ENCODE measurements at places on chromosomes 4 and X.

GRCh38 chrX:30278365-30278764, 30.8 kb downstream of the NR0B1 start:
- DNase-seq: no peak

- no peak for DNase-seq
Observed at GRCh38 chr4:8699479-8700145, 107.0 kb downstream of the CPZ start.

DNA sequence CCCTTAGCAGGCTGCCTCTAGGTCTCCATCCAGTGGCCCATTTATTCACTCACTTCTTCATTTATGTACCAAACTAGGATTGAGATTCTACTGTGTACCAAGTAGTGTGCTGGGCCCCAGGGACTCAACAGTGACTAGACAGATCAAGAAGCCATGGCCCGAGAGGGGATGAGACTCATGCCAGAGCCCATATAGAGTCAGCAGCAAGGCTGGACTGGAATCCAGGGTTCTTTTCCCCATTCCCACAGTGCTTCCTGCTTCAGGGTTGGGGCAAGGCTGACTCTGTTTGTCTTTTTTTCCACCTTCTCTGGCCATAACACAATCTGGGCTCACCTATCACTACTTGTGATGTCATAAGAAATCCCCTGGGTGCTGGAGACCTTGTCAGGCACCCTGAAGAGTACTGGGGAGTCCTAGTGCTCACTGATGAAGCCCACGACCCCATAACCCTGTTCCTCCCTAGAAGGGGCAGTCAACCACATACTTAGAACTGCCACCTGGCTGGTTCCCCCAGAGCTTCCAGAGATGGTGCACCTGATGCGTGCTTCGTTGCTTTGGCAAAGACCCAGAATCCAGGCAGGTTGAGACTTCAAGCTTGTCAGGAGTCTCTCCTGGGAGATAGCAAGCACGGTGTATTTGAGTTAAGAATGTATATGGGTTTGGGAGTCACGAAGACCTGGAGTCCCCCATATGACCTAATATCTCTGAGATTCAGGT, 6.2 kb downstream of the RTL5 start:
- no peak for DNase-seq

DNA sequence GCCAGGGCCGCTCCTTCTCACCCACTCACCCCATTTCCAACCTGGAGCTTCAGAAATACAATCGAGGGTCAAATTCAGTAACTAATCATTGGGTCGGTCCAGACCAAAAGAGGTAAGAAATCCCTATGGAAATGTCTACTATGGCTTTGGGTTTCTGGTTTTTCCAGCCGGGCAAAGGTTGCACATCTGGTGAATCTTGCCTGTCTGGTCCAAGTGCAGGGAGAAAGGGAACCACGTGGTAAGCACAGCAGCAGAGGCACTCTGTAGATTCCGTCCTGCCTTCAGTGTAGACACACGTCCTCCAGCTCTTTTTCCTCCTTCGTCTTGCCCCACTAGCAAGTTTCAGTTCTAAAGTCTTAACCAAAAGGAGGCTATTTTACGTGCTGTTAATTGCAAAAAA, 218.0 kb upstream of the JADE1 start:
- DNase-seq: no peak

DNA sequence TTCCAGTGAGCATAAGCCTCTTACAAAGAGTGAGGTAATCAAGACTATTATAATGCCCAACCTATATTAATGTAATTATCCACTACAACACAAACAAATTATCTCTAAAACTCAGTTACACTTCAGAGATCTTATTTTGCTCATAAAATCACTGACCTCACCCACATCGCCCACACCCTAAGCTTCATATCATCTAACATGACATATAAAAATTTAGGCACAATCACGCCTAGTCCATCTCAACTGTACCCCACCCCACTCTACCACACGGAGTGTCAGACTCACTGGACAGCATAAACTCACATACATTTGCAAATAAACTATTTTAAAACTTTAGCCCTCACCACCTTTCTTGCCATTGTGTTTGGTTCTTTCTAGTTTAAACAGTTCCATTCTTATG, 252.4 kb downstream of the PCDH7 start:
- no peak for DNase-seq

DNA sequence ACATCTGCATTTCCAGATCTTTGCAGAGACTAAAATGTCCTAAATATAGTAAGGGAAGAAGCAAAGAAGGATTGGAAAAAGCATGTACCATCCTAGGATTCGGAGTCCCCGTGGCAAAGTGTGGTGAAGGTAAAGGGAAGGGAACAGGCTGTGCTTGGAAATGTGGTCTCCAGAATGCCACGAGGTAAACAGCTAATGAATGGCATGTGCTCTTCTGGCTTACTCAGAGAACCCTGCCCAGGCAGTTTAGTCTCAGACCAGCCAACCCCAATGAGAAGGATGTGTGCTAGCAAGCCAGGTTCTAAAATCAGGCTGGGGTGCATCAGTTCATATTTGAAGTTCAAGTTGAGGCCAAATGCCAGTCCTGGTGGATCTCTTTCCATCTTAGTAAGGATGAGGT, 113.1 kb downstream of the RS1 start:
- no peak for DNase-seq

- no peak for DNase-seq
Observed at GRCh38 chrX:39133971-39134370, 332.7 kb downstream of the MID1IP1 start.

DNA sequence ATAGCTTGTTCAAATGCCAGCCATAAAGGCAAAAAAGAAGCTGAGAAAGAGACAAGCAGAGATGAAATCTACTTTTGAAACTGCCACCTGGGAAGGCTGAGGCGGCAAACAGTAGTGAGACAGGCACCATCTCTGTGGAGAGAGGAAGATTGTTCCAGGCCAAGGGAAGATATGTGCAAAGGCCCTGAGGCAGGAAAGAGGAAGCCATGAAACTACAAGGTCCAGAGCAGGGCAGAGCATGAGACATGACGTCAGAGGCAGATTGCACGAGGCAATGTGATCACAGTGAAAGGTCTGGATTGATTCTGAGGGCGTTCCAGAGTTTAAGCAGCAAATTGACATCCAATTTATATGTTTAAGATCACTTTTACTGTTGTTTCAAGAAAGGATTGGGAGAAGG, 226.1 kb downstream of the QDPR start:
- no peak for DNase-seq

DNA sequence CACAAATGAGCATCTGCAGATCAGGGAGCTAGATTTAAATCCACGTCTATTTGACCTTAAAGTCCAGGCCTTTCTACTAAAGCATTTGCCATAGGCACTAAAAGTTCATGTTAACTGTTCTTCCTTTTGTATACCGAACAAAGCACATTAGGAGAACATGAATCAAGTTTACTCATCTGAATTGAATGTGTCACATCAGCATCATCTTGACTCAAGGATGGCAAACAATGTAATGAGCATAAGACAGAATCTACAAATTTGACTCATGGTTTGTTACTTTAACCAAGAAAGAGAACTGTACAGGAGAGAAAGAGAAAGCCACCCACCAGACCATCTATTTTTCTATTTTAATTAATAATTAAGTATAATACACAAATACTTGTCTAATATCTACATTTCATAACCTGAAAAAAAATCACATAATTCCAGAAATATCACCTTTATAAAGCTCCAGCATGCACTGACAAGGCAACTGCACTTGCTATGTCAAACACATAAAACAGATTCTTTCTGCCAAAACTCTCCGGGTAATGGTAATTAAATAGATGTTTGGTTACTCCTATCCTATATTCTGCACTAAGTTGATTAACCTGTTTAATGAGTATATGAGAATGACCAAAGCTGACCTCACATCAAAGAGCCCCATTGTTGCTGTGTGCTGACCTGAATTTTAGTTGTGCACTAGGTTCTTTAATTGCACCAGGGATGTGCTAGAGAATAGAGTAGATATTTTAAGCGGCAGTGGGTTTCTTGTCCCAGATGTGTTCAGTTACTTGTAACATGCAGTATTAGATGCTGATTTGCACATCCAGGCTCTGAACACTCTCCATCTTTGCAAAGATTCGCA, 42.5 kb upstream of the LEF1 start:
- DNase-seq: peak; percentile 79

- DNase-seq: peak; percentile 11
Observed at GRCh38 chr4:122602277-122603142, 18.4 kb downstream of the IL21 start.

GRCh38 chr4:78787392-78788006, 11.3 kb downstream of the BMP2K start:
- DNase-seq: no peak

- peak; percentile 15 for DNase-seq
Observed at GRCh38 chr4:8472689-8473197, 32.2 kb downstream of the TRMT44 start.

DNA sequence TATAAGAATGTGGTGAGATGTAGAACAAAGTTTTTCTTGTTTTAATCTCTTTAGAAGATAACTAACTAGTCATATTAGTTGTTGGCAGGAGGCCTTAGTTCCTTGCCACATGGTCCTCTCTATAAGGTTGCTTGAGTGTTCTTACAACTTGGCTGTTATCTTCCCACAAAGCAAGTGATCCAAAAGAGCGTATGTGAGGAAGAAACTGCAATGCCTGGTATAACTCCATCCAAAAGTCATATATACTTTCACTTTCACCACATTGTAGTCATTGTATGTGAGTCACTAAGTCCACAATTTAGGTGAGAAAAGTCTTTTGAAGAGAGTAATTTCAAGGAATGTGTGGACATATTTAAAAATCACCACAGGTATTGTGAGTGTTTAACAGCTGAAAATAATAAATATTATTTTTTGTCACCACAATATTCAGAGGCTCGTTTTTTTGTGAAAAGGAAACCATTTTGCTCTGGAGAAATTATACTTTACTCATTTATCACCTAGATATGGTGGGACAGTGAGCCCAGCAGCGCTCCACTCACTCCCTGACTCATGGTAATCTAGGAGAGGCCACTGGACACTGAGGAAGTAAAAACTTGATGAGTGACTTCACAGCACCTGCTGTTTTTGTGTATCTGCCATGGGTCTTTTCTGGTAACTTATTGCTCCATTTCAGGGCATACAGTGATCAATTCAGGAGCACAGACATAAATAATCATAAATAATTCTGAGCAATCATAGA, 369.4 kb upstream of the NDST3 start:
- DNase-seq: no peak

DNA sequence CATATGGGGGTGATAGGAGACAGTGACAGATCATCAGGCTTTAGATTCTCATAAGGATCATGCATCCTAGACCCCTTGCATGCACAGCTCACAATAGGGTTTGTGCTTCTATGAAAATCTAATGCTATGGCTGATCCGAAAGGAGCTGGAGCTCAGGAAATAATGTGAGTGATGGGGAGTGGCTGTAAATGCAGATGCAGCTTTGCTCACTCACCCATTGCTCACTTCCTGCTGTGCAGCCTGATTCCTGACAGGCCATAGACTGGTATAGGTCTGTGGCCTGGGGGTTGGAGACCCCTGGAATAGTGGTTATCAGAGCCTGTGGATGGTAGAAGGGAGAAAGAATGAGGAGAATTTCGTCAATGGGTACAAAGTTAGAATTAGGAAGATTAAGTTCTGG, 2751.1 kb downstream of the ARAP2 start:
- DNase-seq: no peak

DNA sequence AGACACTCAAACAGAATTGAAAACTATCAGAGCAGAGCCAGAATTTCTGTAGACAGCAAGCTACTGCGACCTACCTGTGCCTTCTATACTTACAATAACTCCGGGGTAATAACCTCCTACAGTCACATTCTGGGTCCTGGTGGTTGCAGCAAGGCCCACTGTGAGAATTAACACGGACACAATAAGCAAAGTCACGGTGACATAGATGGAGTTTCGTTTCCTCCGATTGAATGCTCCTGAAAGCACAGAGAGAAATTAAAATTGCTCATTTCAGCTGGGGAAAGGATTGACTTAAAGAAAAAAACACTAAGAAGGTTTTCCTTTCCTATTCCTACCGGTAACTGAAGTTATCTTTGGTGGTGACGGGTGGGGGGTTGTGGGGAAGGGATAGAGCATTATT, 7.0 kb downstream of the TMEM255A start:
- DNase-seq: no peak

GRCh38 chr4:139522457-139522856, 33.6 kb downstream of the SETD7 start:
- DNase-seq: peak; percentile 57

- no peak for DNase-seq
Observed at GRCh38 chr4:99635601-99636000, 22.0 kb downstream of the C4orf54 start.

- DNase-seq: peak; percentile 85
Observed at GRCh38 chr4:84614891-84615290, 32.0 kb downstream of the CDS1 start.

- no peak for DNase-seq
Observed at GRCh38 chr4:185881430-185881829, 69.4 kb upstream of the SORBS2 start.

DNA sequence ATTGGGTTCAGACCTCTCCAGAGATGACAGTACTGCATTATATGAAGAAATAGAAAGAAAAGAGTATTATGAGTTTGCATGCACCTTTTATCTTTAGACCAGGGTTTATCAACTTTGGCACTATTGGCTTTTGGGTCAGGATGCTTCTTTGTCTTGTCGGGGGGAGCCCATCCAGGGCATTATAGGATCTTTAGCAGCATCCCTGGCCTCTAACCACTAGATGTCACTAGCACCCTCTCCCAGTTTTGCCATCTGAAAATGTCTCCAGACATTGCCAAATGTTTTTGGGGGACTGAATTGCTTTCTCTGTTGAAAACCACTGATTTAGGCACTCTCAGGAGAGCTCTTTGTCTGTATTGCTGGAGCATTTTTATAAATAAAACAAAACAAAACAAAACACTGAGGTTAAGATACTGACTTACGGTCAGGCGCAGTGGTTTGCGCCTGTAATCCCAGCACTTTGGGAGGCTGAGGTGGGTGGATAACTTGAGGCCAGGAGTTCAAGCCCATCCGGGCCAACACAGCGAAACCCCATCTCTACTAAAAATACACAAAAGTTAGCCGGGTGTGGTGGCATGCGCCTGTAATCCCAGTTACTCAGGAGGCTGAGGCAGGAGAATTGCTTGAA, 23.6 kb downstream of the CA5B start:
- peak; percentile 54 for DNase-seq
